ENCODE measurements at places on chromosomes 3 and 15.

- DNase-seq: peak; percentile 78
Observed at GRCh38 chr3:40584625-40585189, 59.9 kb downstream of the ZNF621 start.

GRCh38 chr3:10834951-10835350, 18.9 kb downstream of the SLC6A11 start:
- no peak for DNase-seq

DNA sequence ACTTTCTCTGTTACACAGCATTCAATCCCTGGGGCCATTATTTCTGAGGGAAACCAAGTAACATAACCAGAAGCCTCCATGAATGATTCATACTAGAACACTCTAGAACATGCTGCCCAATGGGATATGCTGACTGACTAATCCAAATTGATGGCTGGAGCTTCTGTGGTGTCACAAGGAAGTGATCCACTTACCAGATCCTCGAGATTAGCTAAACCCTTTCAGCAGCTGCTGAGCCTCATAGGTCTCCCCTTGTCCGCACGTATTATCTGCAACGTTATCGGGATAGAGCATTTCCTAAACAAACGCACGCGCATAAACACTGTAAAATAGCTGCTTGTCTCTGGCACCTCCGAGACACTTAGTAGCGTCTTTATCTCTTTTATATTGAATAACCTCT, 61.2 kb upstream of the PROK2 start:
- DNase-seq: no peak

- no peak for DNase-seq
Observed at GRCh38 chr15:83110381-83110780, 2.9 kb downstream of the TM6SF1 start.

DNA sequence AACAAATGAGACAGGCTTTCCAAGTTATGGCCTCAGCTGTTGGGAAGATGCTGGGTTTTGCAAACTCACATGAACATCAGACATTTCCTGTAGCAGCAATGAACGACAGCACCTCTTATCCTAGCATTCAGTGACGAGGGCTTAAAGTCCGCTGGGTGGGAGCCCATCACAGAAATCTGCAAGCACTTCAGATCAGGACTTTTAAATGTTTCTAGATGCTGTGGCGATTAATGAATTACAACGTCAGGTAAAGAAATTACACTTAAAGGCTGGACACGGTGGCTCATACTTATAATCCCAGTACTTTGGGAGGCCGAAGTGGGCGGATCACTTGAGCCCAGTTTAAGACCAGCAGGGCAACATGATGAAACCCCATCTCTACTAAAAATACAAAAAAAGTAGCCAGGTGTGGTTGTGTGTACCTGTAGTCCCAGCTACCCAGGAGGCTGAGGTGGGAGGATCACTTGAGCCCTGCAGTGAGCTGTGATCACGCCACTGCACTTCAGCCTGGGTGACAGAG, 3.9 kb downstream of the AEN start:
- DNase-seq: peak; percentile 50

DNA sequence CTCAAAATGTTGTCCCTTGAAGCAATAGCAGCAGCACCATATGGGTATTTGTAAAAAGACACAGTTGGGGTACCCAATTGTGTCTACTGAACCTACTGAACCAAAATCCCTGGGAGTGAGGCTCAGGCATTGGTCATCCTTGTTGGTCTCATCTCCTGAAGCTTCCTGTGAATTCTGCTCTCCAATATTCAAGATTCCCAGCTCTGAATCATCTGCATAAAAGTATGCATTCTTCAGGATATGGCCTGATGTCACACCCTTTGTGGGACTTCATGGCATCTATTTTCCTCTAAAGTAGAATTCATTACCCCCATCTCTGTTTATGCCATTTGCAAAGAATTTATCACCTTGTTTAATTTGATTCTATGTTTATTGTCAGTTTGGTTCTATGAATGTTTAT, 13.3 kb upstream of the PTX3 start:
- no peak for DNase-seq

DNA sequence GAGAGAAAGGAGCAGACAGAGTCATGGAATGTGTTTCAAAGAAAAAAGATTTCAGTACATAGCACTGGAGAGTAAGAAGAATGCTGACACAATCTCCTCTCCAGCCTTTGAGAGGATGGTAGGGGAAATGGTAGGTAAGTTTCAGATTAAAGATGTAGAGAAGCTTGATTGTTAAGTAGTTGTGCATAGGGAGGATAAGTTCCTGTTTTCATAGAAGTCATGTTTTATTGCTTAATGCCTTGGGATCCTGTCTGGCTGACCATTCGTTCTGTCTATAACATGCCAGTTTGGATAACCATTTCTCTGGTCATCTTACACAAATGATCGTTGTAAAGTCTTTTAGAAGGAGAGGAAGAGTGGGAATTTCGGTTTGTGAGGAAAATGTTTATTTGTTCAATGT, 95.7 kb upstream of the IGSF10 start:
- DNase-seq: no peak

GRCh38 chr3:24156466-24156865, 211.4 kb downstream of the NR1D2 start:
- no peak for DNase-seq

DNA sequence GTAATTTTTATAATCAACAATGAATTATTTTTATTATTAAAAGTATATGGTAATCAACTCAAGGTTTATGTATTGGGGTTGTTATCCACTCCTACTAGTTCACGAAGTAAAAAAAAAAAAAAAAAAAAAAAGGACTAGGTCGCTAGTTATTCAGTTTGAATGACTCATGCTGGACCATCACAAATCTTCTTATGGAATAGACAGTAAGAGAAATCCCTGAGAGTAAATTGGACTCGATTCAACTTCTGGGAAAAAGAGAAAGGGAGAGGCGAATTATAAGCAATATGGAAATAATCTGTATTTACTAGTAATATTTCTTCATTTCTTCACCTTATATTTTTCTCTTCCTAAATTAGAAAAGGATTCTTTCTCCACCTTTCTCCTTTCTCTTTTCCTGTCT, 2.0 kb downstream of the MYEF2 start:
- DNase-seq: no peak

DNA sequence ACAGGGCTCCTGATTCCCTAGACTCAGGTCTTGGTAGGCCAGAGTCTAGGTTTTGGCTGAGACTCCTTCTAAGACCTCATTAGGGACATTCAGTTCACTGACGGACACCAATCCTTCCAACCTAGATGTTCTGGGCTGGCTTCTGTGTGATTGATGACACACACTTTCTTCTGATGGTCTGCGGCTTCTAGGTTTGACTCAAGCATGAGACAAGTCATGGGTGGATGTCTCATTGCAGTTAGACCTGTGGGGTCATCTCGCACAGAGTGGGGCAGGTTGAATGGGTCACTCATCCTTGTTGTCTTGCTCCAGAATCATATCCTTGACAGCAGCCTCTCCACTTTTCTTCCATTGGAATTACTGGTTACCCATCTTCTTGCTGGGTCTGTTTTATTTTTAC, 35.8 kb downstream of the ARNT2 start:
- DNase-seq: no peak

DNA sequence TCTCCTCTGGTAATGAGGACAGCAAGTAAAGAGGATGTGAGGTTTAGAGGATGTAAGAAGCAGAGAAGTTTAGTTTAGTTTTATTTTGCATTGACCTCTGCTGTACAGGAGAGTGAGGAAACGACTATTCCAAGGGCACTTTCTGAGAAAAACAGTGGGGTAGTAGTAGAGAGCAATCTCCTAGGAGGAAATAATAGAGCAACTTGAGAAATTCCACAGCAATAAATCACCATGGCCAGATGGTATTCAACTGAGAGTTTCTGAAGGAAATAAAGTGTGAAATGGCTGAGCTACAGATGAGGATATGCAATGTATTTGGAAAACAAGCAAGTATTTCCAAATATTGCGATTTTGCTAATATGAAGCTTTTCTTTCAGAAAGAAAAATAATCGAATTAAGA, 118.9 kb downstream of the DPH6 start:
- peak; percentile 76 for DNase-seq

GRCh38 chr15:71202712-71203111, 87.4 kb downstream of the THSD4 start:
- no peak for DNase-seq

- DNase-seq: no peak
Observed at GRCh38 chr3:159832024-159832423, 156.6 kb upstream of the IL12A start.

DNA sequence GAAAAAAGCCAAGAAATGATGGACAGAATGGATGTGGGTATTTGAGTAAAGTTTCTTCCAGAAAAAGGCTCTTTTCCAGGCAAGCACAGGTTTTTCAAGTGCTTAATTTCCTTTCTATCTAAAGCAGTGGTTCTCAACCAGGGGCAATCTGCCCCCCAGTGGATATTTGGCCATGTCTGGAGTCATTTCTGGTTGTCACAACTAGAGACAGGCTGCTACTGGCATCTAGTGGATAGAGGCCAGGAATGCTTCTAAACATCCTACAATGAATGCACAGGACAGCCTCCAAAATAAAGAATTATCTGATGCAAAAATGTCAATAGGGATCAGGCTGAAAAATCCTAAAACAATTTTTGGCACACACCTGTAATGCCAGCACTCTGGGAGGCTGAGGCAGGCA, 23.9 kb downstream of the SEC22C start:
- no peak for DNase-seq

Measured in fibroblast of gingiva (primary cell).